Ovary (tissue), 10 donors: ENCODE measurements at places on chromosomes 11 and 22. TPM values are rescaled to one million over a fixed set of nuclear protein-coding genes. Genes with fewer than 3 reads are reported as not detected.

DNA sequence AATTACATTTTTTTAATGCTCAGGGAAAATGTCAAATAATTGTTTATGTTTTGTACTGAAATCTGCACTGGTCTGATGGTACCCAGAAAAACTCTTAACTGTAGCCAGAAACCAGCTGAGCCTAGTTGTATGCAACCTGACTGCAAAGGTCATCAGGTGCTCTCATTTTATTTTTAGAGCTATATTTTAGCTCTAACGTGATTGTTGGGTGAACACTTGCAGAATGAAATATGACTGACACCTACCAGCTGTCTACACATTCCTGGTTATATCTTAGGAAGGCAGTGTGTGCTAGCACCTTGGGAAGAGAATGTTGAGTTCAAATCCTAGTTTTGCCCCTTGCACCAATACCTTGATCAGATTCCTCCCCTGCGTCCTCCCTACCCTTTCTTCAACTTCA is 23.6 kb downstream of the PTPRJ start:
- H3K36me3 ChIP-seq = no peaks in the 10 kb centered on the region
- no peaks in the 10 kb centered on the region for H3K4me1 ChIP-seq
- H3K27ac ChIP-seq = no peak overlapping the region
- DNase-seq = no peak

DNA sequence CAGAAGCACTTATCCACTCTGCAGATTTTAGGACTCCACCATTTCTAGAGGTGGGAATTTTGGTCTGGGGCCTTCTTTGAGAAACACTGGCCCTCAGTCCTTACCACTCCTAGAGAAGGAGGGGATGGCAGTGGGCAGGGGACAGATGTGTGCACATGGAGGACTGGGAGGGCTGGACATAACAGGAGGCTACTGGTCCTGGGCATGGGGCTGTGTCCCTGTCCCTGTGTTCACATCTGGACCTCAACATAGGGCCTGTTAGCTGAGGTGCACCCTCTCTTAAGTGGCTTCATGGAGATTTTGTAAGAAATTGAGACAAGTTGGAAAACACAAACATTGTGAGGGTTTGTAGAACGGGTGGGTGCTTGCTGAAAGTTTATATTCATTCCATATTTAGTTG is 103.4 kb downstream of the ATXN10 start:
- no peak overlapping the region for H3K4me3 ChIP-seq
- no peak overlapping the region for H3K27ac ChIP-seq
- H3K27me3 ChIP-seq = no peaks in the 10 kb centered on the region
- H3K4me1 ChIP-seq = no peaks in the 10 kb centered on the region
- no peaks in the 10 kb centered on the region for H3K36me3 ChIP-seq
- no peak for DNase-seq

DNA sequence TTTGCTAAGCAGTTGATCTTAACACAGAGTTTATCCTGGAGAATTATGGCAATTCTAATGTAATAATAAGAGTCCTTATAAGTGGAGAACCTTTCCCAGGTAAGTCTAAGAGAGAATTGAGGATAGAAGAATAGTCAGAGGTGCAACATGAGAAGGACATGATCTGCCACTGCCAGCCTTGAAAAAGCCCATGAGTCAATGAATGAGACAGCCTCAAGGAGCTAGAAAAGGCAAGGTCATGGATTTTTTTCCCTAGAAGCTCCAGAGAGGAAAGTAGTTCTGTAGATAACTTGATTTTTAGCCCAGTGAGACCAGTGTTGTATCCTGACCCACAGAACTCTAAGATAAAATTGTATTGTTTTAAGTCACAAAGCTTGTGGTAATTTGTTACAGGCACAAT is 16.9 kb downstream of the MS4A6A start:
- H3K27me3 ChIP-seq = no peaks in the 10 kb centered on the region
- no peak overlapping the region for H3K27ac ChIP-seq
- H3K4me3 ChIP-seq = no peak overlapping the region
- no peaks in the 10 kb centered on the region for H3K4me1 ChIP-seq
- DNase-seq = no peak

The PDE3B gene
- total RNA-seq = 2.5 TPM

The C11orf42 gene
- total RNA-seq = not detected

DNA sequence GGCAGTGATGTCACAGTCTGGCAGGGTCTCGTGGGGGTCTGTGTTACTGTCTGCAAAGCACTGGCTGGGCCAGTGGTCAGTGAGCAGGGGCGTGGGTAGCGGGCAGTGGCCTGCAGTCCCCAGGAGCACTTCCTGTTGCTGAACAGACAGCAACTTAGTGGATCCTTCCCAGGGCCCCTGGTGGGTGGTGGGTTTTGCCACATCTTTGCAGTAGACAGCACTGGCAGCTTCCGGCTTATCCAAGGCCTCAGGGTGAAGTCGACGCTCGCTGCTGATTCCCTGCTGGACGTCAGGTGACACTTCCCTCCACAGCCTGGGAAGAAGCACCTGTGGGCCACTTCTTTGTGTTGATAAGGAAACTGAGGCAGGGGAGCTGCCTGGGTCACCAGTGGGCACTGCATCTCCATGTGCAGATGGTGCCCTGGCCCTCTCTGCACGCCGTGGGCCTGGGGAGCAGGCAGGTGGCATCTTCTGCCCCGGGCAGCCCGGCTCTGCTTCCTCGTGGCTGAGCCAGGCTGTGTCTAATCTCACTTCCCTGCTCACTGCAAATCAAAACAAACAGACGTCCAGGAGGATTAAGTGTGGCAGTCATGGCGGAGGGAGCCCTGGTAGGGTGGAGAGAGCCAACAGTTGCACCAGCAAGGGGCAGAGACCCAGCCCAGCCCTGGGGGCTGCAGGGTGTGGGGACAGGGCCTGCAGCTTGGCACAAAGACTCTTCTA is 79.8 kb downstream of the KCNQ1 start:
- no peaks in the 10 kb centered on the region for H3K36me3 ChIP-seq
- no peak overlapping the region for H3K27ac ChIP-seq
- H3K4me1 ChIP-seq = no peaks in the 10 kb centered on the region

DNA sequence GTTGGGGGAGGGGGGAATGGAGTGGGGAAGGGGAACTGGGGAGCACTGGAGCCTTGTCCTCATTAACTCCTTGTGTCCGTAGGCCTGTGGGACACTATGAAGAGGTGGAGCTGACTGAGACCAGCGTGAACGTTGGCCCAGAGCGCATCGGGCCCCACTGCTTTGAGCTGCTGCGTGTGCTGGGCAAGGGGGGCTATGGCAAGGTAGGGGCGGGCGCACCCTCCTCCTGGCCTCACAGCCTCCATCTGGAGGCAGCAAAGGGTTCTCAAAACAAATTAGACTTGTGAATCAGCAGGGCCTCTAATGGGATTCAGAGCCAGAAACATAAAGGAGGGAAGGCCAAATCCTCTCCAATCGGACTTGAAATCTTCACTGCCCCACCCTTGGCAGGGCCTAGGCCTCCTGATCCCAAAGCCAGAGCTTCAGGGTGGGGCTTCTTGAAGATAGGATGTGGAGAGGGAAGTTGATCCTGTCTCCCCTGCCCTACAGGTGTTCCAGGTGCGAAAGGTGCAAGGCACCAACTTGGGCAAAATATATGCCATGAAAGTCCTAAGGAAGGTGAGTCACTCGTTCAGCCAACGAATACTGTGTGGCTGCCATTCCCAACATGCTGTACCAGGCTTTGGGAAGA is 859 bp downstream of the RPS6KB2 start:
- no peaks in the 10 kb centered on the region for H3K27me3 ChIP-seq
- no peak overlapping the region for H3K27ac ChIP-seq

The C22orf39 gene
- total RNA-seq = 38.3 TPM

DNA sequence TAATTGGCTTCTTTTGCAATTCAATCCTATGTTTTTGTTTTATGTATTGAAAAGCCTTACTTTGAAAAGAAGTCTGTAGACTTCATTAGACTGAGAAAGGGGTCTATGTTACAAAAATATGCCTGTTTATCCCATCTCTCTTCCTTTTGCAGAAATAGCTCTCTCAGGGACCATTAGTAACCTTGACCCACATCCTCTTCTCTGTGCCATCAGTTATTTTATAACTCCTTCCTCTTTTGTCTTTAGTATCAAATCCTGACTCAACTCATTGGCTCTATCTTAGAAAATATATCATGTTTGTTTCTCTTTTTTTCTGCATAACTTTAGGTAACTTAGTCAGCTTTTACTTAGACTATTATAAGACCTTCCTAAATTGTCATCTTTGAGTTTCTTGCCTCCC is 20.3 kb downstream of the ZC3H12C start:
- no peak for DNase-seq
- no peak overlapping the region for H3K4me3 ChIP-seq
- H3K4me1 ChIP-seq = peaks cover 1% of the 10 kb centered on the region
- H3K27me3 ChIP-seq = no peaks in the 10 kb centered on the region
- H3K27ac ChIP-seq = no peak overlapping the region

The TBX10 gene
- not detected for total RNA-seq

DNA sequence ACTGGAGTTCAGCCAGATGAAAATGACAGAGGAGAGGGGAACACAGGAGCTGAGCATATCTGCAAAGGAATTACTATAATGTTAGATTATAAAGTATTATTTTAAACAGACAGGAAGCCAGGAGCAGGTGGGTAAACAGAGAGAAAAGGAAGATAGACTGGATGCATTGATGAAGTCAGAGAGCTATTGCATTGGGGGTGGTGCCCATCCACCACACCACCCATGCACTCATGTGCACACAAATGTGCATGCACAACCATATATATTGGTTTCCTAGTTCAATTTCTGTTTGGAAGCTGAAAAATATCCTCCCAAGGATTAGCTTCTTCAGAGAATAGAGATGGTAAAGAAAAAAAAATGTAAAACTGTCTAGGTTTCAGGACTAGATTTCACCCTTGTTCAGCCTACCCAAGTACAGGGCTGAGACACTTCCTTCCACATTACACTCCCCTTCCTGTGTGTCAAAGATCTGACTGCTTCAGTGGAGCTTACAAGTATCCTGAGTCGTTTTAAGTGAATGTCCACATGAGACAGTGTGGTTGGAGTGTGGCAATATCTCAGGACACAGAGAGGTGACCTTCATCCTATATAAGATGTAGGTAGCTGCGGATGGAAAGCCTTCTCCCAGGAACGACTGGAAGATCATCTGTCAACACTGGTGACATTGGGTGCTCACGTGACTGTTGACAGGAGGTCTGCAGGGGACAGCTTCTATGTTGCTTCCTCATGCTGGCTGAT is 12.2 kb upstream of the SMPD1 start:
- no peak overlapping the region for H3K27ac ChIP-seq
- no peaks in the 10 kb centered on the region for H3K36me3 ChIP-seq
- DNase-seq = no peak
- H3K4me3 ChIP-seq = no peak overlapping the region
- no peaks in the 10 kb centered on the region for H3K4me1 ChIP-seq

The CCDC89 gene
- total RNA-seq = 5.3 TPM

GRCh38 chr22:24304062-24304675 is 33.5 kb downstream of the SPECC1L start:
- H3K27me3 ChIP-seq = no peaks in the 10 kb centered on the region
- peaks cover 9% of the 10 kb centered on the region for H3K4me1 ChIP-seq
- H3K36me3 ChIP-seq = no peaks in the 10 kb centered on the region

GRCh38 chr11:21048626-21049025 is 379.2 kb downstream of the NELL1 start:
- H3K4me1 ChIP-seq = no peaks in the 10 kb centered on the region
- H3K27ac ChIP-seq = no peak overlapping the region
- no peaks in the 10 kb centered on the region for H3K36me3 ChIP-seq
- H3K27me3 ChIP-seq = no peaks in the 10 kb centered on the region

GRCh38 chr11:19954899-19955298 is 205.4 kb downstream of the DBX1 start:
- H3K4me1 ChIP-seq = peaks cover 4% of the 10 kb centered on the region
- no peak for DNase-seq
- no peaks in the 10 kb centered on the region for H3K27me3 ChIP-seq
- no peak overlapping the region for H3K4me3 ChIP-seq

DNA sequence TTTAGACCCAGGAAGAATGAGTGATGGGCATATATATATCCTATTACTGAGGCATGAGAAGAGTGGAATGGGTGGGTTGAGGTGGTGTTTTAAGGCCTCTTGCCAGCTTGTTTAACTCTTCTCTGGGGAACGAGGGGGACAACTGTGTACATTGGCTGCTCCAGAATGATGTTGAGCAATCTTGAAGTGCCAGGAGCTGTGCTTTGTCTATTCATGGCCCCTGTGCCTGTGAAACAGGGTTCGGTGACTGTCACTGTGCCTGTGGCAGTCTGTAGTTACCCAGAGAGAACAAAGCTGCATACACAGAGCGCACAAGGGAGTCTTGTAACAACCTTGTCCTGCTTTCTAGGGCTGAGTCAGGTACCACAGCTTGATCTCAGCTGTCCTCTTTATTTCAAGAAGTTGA is 11.7 kb downstream of the LIMK2 start:
- no peak overlapping the region for H3K27ac ChIP-seq
- peaks cover 8% of the 10 kb centered on the region for H3K4me1 ChIP-seq
- no peaks in the 10 kb centered on the region for H3K36me3 ChIP-seq
- H3K4me3 ChIP-seq = no peak overlapping the region

- no peaks in the 10 kb centered on the region for H3K36me3 ChIP-seq
- H3K4me1 ChIP-seq = no peaks in the 10 kb centered on the region
- no peak overlapping the region for H3K4me3 ChIP-seq
- no peaks in the 10 kb centered on the region for H3K27me3 ChIP-seq
- DNase-seq = no peak
- no peak overlapping the region for H3K27ac ChIP-seq
These were observed 975.5 kb upstream of the CCDC90B start for GRCh38 chr11:84261707-84262106.

The LRRC56 gene
- total RNA-seq = 1.5 TPM

DNA sequence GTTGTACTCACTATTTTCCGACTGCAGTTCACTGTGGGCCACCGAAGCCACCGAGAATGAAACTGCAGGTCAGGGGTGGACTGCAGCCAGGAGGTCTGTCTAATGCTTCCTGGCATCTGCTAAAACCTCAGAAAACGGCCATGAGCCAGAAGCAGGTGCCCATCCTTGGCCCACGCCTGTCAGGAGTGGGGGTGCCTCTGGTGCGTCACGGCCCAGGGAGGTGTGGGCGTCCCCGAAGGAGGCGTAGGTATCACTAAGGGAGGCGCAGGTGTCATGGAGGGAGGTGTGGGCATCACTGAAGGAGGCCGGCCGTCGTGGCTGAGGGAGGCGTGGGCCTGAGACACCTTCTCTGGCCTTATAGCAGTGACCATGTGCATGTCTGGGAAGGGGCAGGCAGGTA is 456.2 kb downstream of the TBC1D22A start:
- DNase-seq = no peak
- no peak overlapping the region for H3K27ac ChIP-seq
- H3K36me3 ChIP-seq = no peaks in the 10 kb centered on the region
- no peaks in the 10 kb centered on the region for H3K4me1 ChIP-seq
